ENCODE measurements at places on chromosomes 4 and X.

- no peak for DNase-seq
These were observed 583.7 kb downstream of the MID1IP1 start for GRCh38 chrX:39384996-39385395.

GRCh38 chrX:148813967-148814366 is 313.6 kb downstream of the AFF2 start:
- no peak for DNase-seq

- DNase-seq, result no peak
These were observed 25.5 kb downstream of the INTS12 start for GRCh38 chr4:105683038-105683437.

GRCh38 chr4:75673959-75674328 is 733 bp upstream of the G3BP2 start:
- no peak for DNase-seq

GRCh38 chr4:184021389-184021788 is 116.3 kb downstream of the STOX2 start:
- no peak for DNase-seq

DNA sequence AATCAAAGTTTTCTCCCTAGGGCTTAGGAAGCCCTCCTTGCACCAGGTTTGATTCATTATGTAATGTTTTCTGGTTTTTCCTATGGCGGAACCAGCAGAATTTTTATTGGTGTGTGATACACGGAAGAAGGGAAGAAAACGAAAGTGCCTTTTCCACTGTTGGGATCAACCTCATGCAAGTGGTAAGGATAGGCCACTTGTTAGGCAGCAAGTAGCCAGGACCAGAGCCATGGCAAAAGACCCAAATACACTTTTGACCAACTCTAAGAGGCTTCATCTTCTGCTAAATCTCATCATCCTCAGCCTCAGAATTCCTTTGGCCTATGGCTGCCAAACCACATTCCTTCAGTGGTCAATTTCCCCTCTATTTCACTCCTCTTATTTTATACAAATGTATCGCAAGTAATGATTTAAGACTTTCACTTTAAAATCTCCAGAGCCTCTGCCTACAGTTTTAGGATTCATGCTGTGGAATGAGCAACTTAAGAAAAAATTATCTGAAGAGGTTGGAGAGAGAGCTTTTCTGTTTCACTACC is 21.2 kb downstream of the PPAT start:
- DNase-seq, result no peak

DNA sequence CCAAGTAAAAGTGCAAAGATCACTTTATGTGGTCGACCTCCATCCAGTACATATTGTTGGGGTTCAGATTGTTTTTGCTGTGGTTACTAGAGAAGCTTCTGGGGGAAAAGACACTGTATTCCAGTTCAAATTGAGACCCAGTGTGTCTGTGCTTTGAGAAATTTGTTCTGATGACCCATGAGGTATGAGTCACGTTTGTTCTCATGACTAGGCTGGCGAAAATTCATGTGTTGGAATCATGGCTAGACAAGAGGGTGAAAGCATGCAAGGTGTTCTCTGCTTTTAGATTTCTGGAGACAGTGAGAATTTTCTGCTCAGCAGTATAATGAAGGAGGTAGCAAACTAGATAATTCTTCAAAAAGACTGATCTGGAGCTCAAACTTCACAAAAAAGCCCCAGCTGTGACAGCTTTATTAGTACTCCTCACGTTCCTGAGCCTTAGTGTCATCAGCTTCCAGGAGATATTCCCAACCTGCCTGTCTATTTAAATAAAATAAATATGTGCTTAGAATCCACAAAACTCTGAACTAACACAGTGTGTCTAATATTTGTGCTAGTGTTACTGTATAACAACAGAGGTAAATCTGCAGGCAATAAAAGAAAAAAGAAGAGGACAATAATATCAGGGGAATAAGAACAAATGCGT is 24.4 kb upstream of the FAM47B start:
- no peak for DNase-seq
